ENCODE measurements at places on chromosomes 11 and 22.
A peak's percentile ranks its signal among the peaks of the same experiment; 100 is the strongest.

DNA sequence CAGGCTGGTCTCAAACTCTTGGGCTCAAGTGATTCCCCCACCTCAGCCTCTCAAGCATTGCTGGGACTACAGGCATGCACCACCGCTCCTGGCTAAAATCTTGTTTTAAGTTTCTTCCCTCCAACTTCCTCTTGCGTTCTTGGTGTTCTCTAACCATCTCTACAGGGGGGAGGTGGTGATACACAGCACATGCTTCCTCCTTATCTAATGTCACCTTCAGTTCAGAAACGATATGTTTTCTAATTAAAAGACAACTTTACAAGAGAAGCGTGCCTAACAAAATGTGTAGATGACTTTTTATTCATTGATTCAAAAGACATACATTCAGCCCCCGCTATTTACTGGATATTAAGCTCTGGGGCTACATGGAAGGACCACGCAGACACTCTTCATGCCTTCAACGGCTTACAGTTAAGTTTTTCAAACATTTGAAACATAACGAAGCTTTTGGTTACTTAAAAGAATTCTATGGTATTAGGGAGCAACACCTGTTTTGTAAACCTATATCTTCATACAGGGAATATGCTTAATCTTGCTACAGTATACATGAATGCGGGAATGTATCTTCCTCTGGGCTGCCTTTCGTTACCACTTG is 933 bp upstream of the DLAT start:
- DNase-seq, result peak; percentile 79

DNA sequence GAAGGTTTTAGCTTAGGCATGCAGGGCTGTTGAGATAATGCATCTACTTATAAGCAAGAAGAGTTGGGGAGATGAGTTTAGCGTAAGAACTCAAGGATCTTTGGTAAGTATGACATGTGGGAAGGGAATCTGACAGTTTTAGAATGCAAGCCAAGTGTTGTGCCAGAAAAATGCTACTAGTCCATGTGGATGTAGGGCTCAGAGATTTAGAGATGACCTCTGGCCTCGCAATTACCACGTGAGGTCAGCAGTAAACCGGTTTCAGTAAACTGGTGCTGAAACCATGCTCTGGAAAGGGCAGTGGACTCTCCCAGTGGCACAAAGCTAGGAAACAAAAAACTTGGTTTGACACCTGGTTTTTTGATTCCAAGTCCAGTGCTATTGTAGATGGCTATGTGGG is 18.9 kb downstream of the MRPL16 start:
- DNase-seq, result no peak

DNA sequence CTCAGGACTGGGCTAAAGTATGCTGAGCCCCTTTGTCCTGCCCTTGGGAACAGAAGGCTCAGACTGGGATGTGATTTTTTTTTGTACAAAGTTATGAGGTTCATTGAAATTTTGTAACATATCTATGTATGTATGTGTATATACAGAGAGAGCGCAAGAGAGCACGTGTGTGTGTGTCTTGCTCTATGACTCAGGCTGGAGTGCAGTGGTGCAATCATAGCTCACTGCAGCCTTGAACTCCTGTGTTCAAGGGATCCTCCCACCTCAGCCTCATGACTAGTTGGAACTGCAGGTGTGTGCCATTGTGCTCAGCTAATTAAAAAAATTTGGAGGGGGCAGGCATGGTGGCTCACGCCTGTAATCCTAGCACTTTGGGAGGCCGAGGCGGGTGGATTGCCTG is 5.7 kb downstream of the TMEM25 start:
- DNase-seq, result no peak

DNA sequence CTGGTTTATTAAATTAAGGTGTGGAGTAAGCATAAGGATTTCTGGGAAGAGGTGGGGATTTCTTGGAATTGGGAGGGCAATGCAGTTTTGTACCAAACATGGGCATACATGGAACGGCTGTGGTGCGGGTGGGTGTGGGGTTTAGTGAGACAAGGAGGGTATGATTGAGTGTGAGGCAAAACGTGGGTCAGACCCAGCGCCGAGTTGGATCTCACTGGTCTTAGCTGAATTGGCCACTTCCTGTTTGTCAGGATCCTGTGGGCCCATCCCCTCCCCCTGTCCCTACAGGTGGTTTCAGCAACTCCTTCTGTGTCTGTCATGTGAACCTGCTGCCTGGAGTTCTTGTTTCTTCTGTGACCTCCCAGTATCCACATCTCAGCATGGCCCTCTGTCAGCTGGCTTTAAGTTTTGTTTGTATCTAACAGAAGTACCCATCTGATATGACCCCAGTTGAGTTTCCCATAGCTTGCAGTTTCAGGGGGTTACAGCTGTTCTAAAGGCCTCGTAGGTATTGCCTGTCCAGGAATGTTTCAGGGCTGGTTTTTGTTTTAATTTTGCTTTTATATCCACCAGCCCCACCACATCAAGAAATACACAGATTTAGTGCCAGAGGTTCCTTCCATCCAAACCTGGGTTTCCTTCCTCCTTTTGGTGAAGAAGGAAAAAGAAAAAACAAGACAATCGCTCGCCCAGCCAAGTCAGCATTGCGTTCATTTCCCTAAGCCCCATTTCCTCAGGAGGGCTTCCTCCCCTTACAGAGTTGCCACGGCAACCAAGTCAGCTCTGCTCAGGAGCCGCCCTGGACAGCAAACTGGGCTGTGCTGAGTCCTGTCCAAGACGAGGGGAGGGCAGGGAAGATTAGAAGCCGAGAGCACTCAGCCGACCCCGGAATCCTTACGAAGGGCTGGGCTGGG is 6.0 kb downstream of the APOL1 start:
- peak; percentile 50 for DNase-seq

DNA sequence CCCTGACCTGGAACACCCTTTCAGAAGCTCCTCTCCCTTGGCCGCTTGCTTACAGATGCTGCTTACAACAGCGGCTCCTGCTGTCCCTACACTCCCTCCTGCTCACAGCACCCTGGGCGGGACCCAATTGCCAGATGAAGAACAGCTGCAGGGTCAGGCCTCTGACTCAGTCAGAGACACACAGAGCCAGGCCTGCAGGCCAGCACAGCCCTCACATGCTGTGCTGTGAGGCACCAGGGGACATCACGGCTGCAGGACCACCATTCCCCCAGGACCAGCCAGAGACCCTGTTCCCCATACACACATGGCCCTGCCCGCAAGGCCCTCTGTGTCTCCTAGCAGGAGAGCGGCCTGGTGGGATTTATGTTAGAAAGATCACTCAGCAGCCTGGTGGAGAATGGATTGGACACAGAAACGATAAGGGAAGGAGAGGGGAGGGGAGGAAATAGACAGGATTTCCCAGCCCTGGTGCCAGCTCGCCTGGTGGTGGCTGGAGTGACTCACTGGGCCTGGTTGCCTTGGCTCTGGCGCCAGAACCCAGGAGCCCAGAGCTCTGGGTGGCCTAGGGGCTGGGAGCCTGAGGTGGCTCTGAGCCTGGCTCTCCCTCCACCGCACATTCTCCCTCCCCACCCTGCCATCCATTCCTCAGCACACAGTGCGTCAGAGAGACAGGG is 6.7 kb downstream of the CAPN5 start:
- no peak for DNase-seq

DNA sequence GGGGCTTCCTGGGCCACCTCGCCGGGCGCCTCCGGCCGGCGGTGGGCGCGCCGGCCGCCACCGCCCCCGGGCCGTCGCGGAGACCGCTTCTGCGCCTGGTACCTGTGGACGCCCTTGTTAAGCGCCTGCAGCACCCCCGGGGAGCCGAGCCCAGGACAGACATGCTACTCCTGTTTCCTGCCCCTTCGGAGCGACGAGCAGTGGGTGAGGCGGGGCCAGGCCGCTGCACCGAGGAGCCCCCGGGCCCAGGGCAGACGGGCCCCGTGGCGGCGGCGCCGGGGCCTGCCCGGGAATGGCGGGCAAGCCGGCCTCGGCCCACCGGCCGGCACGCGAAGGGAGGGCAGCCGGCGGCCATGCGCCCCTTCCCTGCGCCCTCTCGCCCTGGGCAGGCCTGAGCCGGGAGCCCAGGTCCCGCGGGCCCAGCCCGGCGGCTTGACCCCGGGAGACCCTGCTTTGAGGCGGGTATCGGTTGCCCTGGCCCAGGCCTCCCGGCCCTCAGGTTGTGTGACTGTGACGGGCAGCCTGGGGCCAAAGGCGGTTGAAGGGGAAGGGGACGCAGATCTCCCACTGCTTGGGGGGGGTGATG is 789 bp upstream of the KDM2A start:
- peak; percentile 70 for DNase-seq

DNA sequence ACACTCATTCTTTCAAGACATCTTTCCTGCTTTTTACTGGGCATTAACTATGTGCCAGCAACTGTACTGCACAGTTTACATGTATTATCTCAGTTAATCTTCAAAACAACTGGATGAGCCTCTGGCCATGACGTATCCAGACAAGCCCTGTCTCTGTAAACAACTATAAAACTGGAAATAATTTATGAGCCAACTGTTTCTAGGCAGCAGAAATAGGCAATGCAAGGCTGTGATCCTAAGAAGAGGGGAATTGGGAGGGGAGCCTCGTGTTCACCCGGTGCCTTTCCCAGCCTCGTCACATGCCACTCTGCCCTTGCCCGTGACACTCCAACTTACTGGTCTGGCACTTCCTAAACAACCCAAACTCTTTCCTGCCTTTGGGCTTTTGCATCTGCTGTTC is 82.8 kb downstream of the FBXO7 start:
- no peak for DNase-seq

DNA sequence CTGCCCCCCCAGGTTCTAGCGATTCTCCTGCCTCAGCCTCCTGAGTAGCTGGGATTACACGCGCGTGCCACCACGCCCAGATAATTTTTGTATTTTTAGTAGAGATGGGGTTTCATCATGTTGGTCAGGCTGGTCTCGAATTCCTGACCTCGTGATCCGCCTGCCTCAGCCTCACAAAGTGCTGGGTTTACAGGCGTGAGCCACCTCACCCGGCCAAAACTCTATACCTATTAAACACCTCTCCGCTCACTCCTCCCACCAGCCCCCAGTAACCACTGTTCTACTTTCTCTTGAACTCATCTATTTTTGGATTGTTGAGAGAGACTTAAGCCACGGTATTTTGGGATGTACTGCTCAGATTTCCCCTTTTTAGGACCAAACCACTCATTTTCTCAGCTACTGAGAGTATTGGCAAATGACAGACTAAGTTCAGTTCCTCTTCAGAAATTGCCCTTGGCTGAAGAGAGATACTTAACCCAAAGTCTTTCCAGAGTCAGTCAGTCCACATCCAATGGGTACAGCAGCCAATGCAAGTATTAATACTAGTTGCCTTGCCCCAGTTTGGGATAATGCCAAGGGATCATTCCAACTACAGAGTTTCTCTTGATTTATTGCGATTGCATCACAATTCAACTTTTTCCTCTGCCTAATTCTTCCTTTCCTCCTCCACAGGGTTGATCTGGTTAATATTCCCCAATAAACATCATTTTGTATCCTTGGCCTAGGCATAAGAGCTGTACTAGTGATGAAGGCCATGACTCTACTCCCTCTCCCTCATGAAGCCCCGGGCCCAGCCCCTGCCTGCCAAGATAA is 36.8 kb upstream of the CSTF3 start:
- no peak for DNase-seq

GRCh38 chr22:17198170-17199002 is 20.8 kb downstream of the ADA2 start:
- no peak for DNase-seq

GRCh38 chr11:115325523-115325922 is 178.7 kb downstream of the CADM1 start:
- DNase-seq, result no peak

- peak; percentile 12 for DNase-seq
Measured at GRCh38 chr11:45182902-45183301, 36.5 kb downstream of the PRDM11 start.

- DNase-seq, result no peak
Measured at GRCh38 chr11:75557666-75558494, 4.2 kb upstream of the SERPINH1 start.

DNA sequence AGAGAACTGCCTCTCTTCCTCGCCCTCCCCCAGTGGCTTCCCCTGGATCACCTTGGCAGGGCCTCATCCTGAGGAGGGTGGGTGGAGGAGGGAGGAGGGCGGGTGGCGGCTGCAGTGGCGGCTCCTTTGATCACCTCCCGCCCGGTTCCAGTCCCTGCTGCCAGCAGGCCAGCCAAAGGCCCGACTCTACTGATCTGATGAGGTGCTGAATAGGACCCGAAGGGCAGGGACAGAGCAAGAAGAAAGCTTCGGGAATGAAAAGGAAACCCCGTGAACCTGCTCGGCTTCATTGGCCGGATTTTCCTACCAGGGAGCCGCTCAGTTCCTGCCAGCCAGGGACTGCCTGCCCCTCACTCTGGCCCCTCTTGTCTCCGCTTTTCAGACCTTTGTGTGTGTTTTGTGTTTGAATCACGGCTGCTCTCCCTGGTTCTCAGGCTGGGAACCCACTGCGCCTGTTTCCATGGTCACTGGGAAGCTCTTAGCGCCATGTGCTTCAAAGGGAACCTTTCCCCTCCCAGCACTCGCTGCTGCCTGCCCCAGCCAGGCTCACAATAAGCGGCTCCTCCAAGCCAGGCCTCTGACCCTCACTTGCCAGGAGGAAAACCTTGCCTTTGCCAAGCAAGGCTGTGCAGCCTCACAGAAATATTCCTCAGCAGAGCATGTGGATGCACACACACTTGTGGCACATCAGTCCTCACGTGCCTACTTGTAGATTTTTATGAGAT is 56.8 kb downstream of the C22orf31 start:
- no peak for DNase-seq

DNA sequence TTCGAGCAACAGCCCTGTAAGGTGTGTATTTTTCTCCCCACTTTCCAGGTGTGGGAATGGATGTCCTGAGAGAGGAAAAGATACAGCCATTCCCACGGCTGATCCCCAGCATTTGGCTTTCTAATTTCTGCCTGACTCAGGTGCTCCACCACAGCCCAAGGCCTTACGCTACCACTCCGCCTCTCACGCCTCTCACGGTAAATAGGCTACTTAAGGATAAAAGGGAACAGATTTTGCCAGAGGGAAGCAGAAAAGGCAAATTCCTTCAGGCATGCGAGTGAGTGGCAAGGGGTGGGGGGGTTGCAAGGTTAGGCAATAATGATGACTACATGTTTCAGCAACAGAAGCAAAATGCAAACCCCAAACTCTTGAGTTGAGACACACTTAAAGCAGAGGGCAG is 9.2 kb downstream of the PVALB start:
- no peak for DNase-seq

GRCh38 chr11:68521969-68522652 is 61.6 kb downstream of the PPP6R3 start:
- no peak for DNase-seq

DNA sequence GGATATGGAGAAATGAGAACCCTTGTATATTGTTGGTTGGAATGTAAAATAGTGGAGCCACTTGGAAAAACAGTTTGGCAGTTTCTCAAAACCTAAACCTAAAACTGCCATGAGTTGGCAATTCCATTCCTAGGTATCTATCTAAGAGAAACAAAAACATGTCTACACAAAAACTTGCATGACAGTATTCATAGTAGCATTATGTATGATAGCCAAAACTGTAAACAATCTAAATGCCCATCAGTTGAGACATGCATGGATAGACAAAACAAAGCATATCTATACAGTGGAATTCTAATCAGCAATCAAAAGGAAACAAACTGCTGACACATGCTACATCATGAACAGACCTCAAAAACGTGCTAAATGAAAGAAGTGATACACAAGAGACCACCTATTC is 34.9 kb downstream of the TRAF6 start:
- no peak for DNase-seq

All from GM12865 (cell line).